ENCODE measurements at places on chromosomes 16 and 17.
A peak's percentile ranks its signal among the peaks of the same experiment; 100 is the strongest.

DNA sequence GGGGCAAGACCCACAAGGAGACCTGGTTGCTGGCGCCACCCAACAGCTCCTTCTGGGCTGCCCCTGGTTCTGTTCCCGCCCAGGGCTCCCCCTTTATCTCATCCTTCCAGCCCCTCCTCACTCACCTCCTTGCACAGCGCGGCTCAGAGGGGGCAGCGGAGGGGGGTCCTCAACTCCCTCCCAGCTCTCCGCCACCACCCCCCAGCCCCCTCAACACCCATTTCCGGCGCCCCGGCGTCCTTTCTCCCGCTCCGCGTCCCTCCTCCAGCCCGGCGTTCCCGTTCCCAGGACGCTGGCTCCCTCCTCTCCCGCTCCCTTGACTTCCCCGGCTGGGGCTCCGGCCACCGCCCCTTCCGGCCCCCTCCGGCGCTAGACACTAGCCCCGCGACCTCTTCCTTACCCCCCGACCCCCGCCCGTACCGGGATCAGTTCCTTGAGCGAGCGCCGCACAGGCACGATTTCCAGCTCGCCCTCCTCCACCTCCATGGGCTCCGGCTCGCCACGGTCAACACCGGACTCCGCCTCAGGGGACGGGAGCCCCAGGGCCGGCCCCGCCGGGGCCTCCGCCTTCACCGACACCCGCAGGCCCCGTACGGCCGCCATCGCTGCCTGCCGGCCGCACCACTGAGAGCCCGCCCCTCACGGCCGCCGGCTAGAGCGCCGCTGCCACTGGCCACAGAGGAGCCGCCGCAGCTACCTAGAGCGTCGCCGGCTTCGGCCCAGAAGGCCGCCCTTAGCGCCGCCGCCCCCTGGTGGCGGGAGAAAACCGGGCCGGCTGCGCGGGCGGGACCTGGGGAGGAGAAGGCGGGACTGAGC is at the start of gene NCBP3:
Gene NCBP3, minus strand, starts transcription at position 626 of the 816 bp plus-strand sequence. Its CDS starts 23 bp downstream, at position 603.
- peak; percentile 63 for DNase-seq

DNA sequence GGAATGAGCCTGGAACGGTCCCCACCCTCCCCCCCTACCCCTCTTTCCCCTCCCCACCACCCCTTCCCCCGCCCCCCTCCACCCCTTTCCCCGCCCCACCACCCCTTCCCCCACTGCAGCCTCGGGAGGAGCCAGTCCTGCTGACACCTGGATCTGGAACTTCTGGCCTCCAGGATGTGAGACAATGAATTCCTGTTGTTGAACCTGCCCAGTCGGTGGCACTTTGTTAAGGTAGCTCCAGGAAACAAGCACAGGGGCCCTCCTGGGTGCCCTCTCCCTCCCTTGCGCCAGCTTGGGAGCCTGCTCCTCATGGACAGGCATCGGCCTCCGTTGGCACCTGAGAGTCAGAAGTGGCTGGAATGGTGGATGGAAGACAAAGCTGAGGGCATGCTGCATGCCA is 152.4 kb upstream of the FOXF1 start:
- no peak for DNase-seq

DNA sequence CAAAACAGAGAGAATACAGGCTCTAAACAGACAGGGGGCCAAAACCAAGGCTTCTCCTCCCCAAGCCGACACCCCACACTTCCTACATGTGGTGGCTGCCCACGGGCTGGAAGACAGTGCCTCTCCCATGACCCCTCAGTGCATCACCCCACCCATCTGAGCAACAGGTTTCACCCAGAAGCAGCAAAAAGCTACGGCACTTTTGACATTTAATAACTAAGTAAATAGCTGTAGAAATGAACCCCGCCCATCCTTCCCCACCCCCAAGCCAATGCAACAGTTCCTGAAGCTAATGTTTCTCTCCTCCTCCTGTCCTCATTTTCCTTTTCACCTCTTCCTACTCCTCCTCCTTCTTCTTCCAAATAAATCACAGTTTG is 9.9 kb upstream of the SOX9 start:
- no peak for DNase-seq

GRCh38 chr17:27498615-27499309 is 42.5 kb downstream of the KSR1 start:
- no peak for DNase-seq

DNA sequence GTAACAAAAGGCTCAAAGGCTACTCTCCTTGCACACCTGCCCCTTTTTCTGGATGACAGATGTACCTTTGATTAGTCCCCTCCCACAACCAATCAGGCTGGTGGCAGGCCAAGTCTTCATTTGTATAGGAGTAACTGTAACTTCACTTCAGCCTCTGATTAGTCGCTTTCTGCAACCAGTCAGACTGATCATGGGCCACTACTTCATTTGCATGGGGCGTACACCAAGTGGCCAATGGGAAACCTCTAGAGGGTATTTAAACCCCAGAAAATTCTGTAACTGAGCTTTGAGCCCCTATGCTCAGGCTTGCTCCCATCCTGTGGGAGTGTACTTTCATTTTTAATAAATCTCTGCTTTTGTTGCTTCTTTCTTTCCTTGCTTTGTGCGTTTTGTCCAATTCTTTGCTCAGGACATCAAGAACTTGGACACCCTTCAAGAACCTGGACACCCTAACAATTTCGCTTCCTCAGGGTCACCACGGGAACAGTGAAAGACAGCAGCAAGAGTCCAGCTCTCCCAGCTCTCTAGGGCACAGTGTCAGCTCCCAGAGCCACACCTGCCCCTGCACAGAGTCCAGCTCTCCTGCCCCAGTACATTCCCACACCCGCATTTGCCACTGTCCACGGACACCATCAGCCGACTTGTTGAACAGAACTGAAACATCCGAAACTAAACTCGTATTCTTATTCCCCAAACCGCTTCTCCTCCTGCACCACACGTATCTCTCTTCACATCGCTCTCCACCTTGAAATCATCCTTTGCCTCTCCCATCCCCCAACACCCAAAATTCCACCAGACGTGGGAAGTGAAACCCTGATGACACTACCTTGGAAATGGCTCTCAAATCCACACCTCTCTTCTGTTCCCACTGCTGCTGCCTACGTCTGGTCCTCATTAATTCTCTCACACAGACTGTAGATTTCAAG is 53.4 kb downstream of the ABCC12 start:
- no peak for DNase-seq

DNA sequence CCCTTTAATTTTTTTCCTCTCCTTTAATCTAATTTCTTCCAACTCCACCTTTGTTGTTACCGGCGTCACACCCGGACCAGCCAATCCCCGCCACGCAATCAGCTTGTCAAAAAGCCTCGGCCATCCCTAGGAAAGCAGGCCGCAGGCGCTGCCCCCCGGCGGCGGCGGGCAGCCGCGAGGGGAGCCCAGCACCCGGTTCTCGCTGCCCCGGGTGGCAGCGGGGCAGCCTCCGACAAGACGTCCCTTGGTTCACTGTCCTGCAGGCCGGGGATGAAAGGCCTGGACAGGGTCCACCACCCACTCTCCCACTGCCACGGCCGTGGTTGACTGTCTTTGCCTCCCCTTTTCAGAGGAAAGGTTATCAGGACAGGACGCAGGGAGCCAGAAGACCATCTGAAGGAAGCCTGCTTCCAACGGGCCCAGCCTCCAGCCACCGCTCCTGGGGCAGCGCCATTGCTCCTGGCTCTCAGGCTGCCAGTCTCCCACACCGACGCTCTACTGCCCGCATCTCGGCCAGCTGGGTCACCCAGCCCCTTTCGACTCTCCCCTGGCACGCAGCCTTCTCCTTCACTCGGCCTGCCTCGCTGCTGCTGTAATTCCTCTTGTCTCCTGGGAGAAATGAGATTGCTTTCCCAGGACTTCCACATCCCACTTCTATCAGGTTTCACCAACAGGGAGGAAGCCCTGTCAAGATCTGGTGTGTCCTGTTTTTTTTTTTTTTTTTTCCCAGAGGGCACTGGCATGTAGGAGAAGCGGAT is 2.8 kb upstream of the UBTF start:
- no peak for DNase-seq

GRCh38 chr16:30699615-30700099 is 686 bp downstream of the SRCAP start:
- DNase-seq: no peak

DNA sequence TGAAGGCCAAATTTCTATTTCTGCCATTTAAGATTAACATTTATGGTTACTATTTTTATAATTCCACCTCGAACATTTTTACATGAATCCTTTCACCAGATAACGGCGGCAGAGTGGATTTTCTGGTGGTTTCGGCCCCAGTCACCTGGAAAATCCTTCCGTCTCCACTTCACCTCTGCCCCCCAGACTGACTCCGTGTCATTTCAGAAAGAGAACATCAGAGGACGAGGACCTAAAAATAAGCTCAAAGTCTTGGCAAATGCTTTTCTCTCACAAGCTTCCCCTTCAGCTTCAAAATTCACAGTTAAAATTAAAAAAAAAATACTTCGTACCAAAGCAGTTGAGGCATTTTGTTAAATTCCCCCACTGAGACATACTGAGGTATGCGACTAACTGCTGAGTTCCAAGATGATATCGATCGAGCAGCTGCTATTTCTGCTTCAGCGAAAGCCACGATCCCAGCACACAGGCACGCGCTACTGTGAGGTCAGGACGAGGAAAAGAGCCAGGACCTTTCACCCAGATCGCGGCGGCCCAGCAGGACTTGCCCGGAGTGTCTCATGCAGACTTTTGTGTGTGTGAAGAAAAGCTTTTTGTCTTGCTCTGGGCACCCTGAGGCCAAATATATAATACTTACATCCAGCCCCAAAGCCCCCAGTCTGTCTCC is 36.8 kb downstream of the ASPA start:
- no peak for DNase-seq

- no peak for DNase-seq
These were observed 69.9 kb upstream of the CNTNAP4 start for GRCh38 chr16:76207270-76207669.

DNA sequence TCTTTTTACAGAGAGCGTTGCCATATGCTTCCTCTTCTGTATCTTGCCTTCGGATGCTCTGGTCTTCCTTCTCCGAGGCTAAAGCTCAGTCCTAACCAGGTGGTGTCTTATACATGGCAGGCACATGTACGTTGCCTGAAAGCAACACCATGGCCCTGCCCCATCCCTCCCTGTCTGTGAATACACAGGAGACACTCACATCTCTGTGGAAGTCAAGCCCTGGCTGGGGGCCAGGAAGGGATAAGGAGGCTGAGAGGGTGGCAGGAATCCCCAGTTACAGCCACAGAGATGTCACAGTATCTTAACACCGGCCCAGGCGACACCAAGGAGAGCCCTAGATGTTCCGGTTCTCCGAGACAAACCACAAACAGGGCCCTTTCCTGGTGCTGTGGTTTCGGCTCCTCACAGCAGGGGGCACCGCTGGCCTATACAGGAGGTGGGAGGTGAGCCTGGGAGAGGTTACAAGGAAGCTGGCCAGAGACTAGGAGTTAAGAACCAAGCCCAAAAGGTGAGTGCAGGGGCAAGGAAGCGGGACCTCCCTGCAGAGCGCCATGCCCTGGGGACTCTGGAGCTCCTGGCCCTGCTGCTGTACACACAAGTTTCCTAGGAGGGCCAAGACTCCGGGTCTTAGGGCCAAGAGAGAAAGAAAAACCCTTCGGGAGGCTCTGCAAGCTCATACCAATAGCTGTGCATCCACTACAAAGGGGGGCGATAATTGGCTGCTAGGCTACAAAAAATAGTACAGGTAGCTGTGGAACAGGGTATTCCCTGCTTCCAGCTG is 41.7 kb downstream of the SRL start:
- DNase-seq: no peak

- no peak for DNase-seq
These were observed 515.0 kb upstream of the SALL1 start for GRCh38 chr16:51666074-51666473.

GRCh38 chr17:63382136-63382535 is 64.0 kb downstream of the CYB561 start:
- no peak for DNase-seq

DNA sequence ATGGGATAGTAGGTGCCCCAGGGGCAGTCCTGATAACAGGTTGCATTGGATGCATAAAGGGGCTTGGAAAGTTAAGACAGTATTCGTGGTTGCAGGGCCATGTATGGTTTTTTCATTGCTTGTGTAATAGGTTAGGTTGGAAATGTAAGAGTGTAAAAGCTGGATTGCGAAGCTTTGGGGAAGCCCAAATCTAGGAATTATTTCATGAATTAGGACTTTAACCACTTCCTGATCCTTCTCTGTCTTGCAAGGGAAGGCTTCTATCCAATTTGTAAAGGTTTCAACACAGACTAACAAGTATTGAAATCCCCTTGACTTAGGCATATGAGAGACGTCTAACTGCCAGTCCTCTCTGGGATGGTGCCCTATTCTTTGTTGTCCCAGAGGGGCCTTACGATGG is 7.8 kb upstream of the CCL17 start:
- DNase-seq: no peak

DNA sequence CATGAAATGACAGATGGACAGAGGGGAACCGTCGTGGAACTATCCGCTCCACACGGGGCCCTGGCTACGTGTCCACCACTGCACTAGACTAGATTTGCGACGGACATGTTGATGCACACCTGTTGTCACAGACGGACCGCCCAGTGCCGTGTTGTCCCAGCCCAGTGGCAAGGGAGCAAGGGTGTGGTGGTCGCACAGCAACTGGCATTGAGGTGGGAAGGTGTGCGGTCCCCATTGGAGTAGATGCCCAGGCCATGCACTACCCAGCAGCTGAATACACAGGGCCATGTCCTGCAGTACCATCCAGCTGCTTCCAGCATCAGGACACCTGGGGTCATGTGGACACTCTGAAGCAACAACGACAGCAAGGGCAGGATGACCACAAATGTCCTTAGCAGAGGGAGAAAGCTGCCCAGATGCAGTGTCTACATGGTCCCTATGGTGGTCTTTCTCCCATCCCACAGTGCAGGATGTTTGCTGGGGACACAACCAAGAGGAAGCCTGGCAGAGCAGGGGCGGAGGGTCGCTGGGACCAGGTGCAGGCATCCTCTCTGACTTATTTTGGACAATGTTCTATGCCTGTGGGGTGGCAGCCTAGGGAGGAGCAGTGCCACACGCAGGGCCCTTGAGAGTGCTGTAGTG is 8.8 kb downstream of the FOXF1 start:
- DNase-seq: no peak

DNA sequence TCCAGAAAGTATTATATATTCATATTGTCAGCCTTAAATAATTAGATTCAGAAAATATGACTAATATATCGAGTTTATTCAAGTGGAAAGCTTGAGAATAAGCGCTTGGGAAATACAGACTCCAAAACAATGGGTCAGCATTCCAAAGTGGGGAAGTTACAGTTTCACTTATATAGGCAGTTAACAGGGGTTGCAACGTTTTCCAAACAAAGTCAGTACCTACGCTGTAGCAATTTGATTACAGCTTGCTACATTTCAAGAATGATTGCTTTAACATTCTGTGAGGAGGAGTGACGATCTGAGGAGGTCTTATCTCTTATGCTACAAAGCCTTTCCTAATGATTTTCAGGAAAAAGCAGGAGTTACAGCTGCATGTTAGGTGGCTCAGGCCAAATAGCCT is 34.2 kb upstream of the HS3ST3A1 start:
- no peak for DNase-seq

DNA sequence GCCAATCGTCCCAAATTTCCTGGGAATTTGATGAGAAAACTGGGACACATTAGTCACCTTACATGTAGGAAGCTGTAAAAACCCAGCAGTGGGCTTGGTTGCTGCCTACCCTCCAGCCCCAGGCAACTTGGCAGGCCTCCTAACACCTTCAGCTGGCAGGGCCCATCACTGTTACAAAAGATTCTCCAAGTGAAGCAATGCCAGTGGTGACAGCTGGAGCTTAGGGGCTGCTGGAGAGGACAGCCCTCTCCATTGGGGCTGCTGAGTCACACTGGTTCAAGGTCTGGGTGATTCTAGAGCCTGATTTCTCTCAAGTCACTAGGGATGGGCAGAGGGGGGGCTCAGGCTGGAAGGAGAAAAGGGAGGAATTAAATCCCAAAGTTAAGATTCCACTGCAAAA is 180.6 kb downstream of the COPRS start:
- DNase-seq: no peak
